ENCODE measurements at places on chromosomes 3 and 15.

DNA sequence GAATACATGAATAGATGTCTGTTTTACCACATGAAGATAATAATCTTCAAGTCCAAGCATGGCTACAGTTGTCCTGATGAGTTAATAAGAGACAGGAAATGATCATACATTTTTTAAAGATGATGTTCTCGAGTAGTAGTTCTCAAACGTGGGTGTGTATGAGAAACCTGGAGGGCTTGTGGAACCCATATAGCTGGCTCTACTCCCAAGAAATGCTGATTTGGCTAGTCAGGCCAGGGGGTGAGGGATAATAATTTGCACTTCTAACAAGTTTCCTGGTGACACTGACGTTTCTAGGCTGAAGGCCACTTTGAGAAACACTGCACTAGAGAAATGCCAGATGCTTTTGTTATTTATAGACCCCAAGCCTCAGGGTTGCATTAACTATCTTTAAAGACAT is 37.0 kb downstream of the ROPN1B start:
- DNase-seq: peak; percentile 53

- no peak for DNase-seq
Measured at GRCh38 chr3:52118156-52118875, 35.9 kb downstream of the POC1A start.

- no peak for DNase-seq
Measured at GRCh38 chr3:122080207-122080587, 25.0 kb downstream of the CD86 start.

- peak; percentile 47 for DNase-seq
Measured at GRCh38 chr3:123028233-123028828, 768 bp upstream of the SEMA5B start.

GRCh38 chr3:100796556-100796955 is 87.3 kb downstream of the TFG start:
- DNase-seq: no peak

DNA sequence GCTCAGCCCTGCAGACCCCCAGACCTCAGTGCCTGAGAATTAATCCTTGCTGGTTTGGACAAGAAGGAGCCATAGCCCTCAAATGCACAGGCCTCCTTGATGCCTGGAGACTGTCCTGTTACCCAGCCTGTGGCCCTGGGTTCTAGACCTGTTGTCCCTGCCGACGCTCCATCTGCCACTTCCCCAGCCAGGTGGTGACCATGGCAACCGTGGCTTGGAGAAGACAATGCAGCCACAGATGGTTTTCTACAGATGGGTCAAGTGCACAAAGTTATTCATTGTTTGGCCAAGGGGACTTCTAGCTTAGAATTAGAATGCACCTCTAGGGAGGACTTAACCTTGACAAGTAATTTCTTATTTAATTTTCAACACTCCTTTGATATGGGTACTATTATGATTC is 297.1 kb downstream of the UACA start:
- DNase-seq: no peak

GRCh38 chr3:149385617-149386298 is 8.3 kb upstream of the TM4SF1 start:
- no peak for DNase-seq

- no peak for DNase-seq
Measured at GRCh38 chr15:48433226-48433886, 102.1 kb downstream of the DUT start.

DNA sequence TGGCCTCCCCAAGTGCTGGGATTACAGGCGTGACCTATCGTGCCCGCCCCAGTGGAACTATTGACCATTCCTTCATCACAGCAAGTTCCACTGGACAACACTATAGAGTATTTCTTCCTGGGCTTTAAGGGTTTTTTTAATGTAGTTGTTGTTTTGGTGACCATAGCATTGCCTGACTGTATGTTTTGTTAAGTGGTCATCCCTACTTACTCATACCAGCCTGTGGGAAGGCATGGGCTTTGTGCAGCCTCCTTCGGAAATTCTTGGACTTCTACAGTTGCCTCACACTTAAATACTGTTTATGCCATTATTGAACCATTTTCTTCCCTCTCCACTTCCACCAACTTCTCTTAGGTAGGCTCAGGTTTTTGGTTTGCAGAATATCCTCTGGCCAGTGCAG is 19.9 kb upstream of the ALPK3 start:
- no peak for DNase-seq

DNA sequence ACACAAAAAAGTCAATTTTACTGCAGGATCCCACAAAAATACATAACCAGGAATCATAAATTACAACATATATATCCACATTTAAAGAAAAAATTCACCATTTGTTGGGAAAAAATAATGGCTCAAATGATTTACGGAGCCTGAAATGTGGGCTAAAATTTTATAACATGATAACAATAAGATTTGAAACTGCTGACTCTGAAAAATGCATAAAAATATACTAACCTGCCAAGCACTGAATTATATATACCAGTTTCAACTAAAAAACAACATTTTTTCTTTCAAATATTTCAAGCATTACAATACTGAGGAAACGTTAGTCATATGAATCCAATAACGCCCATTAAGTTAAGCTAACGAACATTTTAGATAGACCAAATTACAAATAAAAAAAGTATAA is 12.2 kb upstream of the MYO5C start:
- DNase-seq: no peak

DNA sequence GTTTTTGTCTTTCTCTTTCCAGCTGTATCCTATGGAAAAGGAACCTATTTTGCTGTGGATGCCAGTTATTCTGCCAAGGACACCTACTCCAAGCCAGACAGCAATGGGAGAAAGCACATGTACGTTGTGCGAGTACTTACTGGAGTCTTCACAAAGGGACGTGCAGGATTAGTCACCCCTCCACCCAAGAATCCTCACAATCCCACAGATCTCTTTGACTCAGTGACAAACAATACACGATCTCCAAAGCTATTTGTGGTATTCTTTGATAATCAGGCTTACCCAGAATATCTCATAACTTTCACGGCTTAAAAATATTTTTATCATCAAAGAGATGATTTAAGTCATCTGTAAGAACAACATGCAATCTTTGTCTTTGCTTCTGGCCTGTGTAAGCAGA is 44.9 kb upstream of the PARP14 start:
- peak; percentile 2 for DNase-seq

DNA sequence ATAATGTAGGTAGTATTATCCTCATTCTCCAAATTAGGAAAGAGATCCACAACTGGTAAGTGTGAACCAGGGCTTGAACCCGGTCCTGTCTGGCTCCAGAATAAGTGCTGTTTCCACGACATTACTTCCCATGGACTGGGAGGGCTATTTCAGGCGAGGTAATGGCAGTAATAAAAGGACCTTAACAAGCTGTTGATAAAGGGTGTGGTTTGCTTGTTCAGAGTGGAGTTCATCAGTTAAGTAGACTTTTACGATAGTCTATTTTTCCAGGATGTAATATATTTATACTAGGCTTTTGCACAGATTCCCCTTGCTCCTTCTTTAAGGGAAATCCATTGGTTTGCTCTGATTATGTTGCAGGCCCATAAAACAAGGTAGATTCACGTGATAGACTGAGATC is 88.4 kb upstream of the TNFAIP8L3 start:
- no peak for DNase-seq

GRCh38 chr3:9168241-9168741 is 81.2 kb downstream of the SRGAP3 start:
- no peak for DNase-seq

- DNase-seq: no peak
Measured at GRCh38 chr3:57864853-57865252, 108.7 kb downstream of the SLMAP start.

DNA sequence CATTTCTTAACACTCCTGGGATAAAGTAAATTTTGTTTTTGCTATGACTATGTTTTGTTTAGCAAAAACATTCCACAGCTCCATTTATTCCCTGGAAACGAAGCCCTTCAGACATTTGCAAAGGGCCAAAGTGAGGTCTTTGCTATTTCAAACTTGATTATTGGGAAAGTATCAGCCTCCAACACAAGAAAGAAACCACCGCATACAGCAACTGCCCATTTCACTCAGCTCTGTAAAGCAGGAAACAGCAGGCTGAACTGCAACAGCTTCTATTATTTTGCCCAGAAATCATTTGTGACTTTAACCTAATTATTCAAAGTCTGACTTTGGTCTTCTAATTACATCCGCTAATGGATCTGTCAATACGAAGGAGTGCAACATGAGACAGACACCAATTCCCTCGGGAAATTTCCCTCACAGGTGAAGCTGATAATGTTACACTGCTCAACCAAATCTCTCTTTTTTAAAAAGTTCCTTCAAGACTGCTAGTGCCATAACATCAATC is 72.1 kb downstream of the RFTN1 start:
- DNase-seq: no peak

GRCh38 chr3:5212628-5213573 is 25.4 kb downstream of the EDEM1 start:
- no peak for DNase-seq

DNA sequence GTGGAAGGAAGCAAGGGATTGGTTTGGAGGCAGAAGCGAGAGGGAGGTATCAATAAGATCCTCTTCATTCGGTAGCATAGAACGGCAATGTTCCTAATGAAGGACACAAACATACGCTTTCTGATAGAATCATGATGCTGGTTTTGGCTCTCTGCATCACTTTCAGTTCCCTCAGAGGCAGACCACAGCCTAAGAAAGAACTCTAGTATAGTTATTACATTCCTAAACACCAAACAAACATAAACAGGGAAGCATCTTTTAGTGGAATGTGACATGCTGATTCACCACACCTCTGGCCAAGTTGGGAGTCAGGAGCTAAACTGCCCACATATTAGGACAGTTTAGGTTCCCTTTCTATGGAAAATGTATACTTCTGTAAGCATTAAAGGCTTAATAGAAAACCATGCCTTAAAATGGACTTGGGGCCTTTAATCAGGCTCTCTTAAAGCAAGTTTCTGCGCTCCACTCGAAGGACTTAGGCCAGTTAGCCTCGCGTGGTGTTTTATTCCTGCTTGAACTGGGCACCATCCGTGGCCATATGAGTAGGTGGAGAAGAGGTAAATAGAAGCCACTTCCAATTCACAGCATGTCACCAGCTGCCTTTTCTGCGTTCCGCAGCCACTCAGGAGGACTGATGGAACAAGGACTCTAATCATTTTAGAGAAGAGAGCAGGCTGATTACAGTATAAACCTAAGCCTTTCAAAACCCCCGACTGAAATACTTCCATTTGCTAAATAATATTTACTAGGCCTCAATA is 53.7 kb downstream of the CD47 start:
- DNase-seq: peak; percentile 9

DNA sequence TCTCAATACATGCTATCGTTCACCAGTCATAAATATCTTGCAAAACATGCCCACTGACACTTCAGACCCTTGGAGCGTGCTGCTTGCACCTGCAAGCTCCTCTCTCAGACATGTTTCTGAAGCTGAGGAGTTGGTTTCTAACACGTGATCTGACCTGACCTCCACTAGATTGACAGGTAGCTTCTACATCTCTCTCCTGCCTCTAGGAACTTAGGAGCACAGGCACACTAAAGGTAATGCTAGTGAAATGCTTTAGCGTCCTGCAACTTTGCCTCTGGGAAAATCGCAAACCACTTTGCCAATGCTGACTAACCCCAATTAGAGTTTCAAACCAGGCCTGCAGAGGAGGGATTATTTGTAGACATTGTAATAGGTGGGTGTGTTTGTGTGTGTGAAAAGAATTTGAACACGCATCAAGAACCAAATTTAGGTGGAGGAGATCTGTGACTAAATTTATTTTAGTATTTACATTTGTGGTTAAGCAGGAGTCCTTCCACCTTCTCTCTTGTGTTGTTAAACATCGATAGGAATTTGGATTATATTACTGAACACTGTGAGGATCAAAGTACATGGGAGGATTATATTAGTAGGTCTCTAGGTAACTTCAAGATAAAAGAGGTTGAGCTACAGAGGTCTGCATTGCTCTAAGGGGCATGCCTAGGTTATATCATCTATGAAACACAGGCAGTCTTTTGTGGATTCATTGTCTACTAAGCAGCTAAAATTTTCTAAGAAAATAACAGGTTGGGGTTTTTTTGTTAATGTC is 86.7 kb upstream of the ZBED2 start:
- no peak for DNase-seq

DNA sequence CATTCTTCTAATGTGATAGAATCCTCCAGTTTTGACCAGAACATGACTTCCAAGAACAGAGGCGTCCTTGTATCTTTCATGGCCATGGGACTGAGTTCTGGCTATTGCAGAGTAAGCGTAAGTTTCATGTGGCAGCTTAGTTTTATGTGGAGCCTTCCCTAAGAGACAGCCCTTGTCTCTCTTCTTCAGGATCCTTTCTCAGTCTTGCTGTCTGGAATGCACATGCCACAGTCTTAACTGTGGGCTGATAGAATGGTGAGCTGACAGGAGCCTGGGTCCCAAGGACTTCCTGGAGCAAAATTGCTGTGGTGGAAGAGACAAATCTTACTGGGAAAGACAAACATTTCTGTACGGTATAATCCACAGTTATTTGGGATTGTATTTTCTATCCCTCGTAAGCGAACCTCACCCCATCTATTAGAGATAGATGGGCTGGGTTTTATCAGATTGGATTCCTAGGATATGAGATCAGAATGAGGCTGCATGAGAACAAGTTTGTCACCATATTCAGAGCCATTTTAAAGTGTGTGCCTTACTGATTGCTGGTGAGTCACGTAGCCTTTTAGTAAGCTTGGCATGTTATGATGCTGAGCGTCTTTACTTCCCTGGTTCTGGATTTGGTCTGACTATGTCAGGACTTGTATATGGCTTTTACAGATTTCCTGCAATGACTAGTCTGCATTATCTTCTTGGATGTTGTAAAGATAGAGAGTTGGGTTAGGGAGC is 32.8 kb downstream of the CDIN1 start:
- DNase-seq: peak; percentile 70

GRCh38 chr3:54951405-54951804 is 23.5 kb upstream of the LRTM1 start:
- DNase-seq: peak; percentile 64

- DNase-seq: no peak
Measured at GRCh38 chr3:157023226-157023625, 136.7 kb downstream of the CCNL1 start.

DNA sequence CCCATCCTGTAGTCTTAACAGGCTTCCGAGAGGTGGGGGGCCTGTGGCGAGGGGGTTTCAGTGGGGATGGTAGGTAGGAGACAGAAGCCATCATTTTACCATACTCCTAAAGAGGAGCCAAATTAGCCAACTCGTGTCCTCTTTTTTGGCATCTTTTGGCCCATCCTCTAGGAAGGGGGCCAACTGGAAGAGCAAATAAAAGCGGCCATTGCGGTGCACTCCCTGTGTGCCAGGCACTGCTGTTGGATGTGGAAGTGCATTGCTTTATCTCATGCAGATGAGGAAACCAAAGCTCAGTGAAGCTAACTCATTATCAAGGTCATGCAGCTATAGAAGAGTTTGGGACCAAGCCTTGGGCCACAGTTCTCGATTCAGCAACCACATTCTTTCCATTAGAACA is 6.1 kb downstream of the SEMA4B start:
- no peak for DNase-seq
